ENCODE measurements at places on chromosomes 3 and 15.

DNA sequence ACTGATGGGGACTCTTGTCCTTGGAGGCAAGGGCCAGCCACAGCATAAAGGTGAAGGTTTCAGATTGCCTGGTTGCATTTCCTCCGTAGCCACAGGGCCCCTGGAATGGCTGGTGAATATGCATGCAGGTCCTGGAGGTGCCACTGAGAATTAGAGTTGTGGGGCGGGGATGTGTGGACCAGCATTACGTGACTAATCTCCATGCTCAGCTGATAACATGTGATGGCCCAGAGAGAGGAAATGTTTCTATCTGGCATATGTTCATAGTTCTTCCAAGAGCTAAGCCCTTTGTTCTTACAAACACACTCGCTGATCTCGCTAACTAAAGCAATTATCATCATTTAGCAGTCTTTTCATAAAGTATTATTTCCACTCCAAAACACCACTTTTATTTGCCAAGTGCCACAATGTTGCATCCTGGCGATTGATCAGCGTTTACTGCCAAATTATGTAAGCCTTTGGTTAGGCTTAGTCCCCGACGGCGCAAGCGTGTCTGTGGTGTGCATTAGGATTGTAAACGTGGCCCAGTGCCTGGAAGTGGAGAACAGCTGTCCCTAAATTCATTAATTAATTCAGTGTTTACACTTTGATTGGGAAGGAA lies 55.9 kb downstream of the CGNL1 start:
- no peak for DNase-seq

- DNase-seq = no peak
Observed at GRCh38 chr3:151568184-151568583, 107.3 kb upstream of the IGSF10 start.

DNA sequence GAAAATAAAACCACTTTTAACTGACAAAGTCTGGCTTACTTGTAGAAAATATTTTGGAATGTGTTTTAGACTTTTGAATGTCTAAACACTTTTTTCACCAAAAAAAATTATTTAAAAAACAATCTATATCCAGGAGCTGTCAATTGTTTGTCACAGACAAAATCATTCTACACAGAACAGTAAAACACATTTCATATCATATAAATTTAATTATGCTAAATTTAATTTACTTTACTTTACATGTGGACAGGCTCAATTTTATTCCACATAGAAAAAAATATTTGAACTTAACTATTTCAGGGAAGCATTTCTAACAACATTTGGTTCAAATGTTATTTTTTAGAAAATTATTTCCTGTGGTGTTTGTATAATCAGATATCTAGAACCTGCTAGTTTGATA lies 1417.0 kb downstream of the ZPLD1 start:
- DNase-seq = no peak

GRCh38 chr3:189094539-189094938 lies 77.2 kb upstream of the TPRG1 start:
- DNase-seq = no peak

- DNase-seq = no peak
Observed at GRCh38 chr3:28267984-28268849, 26.8 kb downstream of the CMC1 start.

- no peak for DNase-seq
Observed at GRCh38 chr3:134392336-134392983, 18.2 kb upstream of the AMOTL2 start.

- DNase-seq = no peak
Observed at GRCh38 chr3:28206479-28206878, 34.9 kb upstream of the CMC1 start.

DNA sequence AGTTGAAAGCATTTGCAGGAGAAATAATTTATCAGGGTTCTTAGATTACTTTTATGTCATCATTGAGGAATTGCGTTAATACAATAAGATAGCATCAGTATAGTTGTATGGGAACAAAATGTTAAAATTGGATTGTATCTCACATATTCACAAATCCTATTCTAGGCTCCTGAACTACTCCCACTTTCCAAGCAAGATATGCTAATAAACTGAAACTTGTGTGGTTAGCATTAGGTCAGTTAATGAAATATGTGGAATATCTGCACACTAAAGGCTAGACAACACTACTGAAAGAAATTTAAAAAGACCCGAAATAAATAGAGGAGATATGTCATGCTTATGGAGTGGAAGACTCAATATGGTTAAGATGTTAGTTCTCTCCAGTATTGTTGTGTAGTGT lies 272.7 kb downstream of the DOCK3 start:
- DNase-seq = no peak

- no peak for DNase-seq
Observed at GRCh38 chr15:35851491-35851890, 305.5 kb upstream of the DPH6 start.

DNA sequence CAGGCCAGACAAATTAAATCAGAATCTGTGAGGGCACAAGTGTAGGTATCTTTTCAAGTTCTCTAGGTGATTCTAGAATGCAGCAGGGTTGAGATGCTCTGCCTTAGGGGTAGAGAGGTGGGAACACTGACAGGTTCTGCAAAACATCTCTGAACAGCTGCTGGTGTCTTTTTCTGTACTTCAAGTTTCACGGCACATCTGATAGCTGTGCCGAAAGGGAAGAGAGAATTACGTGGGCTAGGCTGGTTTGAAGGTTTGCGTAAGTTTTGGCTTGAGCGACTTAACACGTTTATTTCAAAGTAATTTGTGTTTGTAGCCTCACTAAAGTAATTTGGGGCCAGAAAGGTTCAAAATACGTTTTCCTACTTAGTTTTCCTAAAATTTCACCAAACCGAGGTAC lies 22.5 kb downstream of the PXK start:
- no peak for DNase-seq

- DNase-seq = no peak
Observed at GRCh38 chr3:129616713-129617112, 10.2 kb upstream of the PLXND1 start.

GRCh38 chr3:56123487-56123886 lies 344.8 kb downstream of the ERC2 start:
- DNase-seq = no peak

- DNase-seq = no peak
Observed at GRCh38 chr15:70479785-70480184, 283.6 kb downstream of the UACA start.

GRCh38 chr3:31022716-31023115 lies 128.3 kb upstream of the GADL1 start:
- no peak for DNase-seq

DNA sequence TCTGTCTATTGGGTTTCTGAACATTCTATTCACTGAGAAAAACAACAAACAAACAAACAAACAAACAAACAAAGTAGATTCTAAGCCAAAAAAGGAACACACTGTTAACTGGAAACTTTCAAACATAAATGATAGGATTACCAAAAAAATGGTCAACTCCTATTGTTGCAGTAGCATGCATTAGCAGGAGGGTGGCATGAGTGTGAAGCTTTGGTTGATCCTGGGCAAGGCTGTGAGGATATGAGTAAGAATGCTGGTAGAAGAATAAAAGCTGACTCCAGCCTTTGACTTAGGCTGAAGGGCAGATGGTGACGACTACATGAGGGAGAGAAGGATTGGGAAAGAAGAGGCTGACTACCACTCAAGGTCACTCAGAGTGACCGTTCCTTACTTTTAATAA lies 810.3 kb downstream of the VGLL3 start:
- no peak for DNase-seq

Data from stimulated activated CD4-positive, alpha-beta T cell treated with anti-CD3 and anti-CD28 coated beads, TNF-alpha, amount 100 ng/mL, for 48 hours (primary cell).